ENCODE measurements at places on chromosomes 7 and 10. TPM values are rescaled to one million over a fixed set of nuclear protein-coding genes. Genes with fewer than 3 reads are reported as not detected.

The GIMAP6 gene
- 38.7 TPM for total RNA-seq

The DPP6 gene
- total RNA-seq, result not detected

The SPAG6 gene
- 0.18 TPM for total RNA-seq

DNA sequence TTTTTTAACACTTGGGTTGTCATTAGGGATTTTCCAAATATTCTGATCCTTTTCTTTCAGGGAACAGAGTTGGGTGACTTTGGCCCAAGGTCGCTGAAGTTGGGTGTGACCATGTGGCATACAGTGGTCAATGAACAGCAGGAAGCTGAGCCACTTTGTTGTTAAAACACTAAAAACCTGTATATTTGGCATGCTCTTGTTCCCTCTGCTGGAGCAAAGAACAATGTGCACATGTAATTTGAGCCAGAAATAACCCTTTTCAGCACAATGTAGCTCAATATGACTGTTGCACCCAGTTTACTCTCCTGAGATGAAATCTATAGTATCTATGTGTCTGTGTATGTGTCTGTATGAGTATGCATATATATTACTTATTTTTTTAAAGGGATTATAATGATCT lies 74.9 kb downstream of the ADCYAP1R1 start:
- no peak overlapping the region for H3K4me3 ChIP-seq
- H3K4me1 ChIP-seq, result no peaks in the 10 kb centered on the region
- H3K27ac ChIP-seq, result no peak overlapping the region
- DNase-seq, result no peak
- H3K36me3 ChIP-seq, result no peaks in the 10 kb centered on the region

The ARF5 gene
- total RNA-seq, result 122 TPM

DNA sequence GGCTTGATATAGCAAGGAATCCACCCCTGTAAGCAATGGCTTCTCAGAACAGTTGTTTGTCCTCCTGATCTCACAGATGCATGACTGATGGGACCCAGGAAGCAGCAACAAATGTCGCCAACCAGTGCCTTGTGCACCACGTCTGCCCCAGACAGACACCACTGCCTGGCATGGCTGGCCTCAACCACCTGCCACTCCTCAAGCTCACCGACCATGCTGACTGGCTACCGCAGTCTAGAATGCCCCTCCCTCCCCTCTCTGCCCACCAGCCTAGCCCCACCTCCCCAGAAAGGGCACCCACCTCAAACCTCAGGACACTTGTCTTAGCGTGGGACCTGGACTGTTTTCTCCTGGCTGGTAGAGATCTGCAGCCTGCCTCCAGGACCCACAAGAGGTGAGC lies 24.0 kb downstream of the LRRC20 start:
- no peak for DNase-seq
- no peaks in the 10 kb centered on the region for H3K27me3 ChIP-seq
- peaks cover 2% of the 10 kb centered on the region for H3K36me3 ChIP-seq
- no peak overlapping the region for H3K27ac ChIP-seq

The VPS37D gene
- total RNA-seq, result 0.18 TPM

The PNLIPRP1 gene
- total RNA-seq, result not detected

The SEMA3D gene
- total RNA-seq, result 0.60 TPM

DNA sequence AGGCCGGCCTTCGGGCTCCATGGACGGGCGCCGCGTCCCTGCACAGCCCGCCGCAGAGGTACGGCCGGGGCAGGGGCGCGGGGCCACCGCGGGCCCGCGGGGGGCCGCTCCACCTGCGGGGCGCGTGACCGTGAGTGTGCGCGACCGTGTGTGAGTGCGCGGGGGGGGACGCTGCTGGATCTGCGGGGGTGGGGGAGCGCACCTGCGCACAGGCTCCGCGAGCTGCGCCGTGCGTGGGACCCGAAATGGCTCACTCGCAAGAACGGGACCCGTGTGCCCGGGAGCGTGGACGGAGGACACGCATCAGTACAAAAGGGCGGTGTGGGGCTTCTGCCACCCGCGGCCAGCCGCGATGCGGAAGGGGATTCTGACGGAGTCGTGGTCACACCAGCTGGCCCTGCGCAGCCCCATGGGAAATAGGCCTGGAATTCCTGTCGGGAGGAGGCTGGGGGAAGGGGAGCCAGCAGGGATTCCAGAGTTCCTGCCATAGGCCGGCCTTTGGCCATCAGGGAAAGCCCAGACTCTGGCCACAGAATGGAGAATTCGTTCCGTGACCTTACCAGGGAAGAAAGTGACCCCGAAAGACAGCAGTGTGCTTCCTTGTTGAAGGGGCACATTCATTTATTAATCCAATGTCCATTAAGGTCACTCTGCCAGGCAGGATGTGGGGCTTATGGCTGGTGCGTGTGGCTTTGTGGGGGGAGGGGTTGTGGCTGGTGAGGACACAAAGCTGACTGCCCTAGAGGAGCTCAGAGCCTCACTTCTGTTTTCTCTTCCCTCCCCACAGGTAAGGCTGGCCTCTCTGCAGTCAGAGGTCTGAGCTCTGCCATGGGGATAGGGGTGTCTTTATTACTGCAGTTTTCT lies 494 bp downstream of the REPIN1 start:
- peaks cover 23% of the 10 kb centered on the region for H3K36me3 ChIP-seq
- no peak for DNase-seq
- H3K27me3 ChIP-seq, result peaks cover 1% of the 10 kb centered on the region
- H3K4me3 ChIP-seq, result peak overlapping the region; percentile 94

GRCh38 chr7:31096198-31096876 lies 44.2 kb downstream of the ADCYAP1R1 start:
- H3K27ac ChIP-seq, result no peak overlapping the region
- H3K4me1 ChIP-seq, result no peaks in the 10 kb centered on the region
- no peaks in the 10 kb centered on the region for H3K27me3 ChIP-seq
- H3K36me3 ChIP-seq, result no peaks in the 10 kb centered on the region
- H3K4me3 ChIP-seq, result no peak overlapping the region
- no peak for DNase-seq

DNA sequence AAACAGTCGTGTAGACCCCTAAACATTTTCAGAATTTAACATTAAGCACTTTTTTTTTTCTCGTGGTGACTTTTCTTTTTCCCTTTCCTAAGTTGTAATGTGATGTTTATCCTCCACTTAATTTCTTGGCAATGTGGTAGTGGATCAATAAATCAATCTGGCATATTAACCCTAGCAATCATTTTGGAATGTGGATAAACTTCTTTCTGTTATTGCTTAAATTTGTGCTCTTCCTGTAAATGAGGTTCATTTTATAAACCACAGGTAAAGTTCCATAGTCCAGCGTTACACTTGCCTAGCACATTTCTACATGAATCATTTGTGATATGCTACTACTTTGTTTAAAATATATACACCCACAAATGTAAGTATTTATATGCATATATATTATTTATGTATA lies 247.4 kb upstream of the ETV1 start:
- no peak overlapping the region for H3K27ac ChIP-seq
- H3K36me3 ChIP-seq, result no peaks in the 10 kb centered on the region
- no peak overlapping the region for H3K4me3 ChIP-seq
- no peaks in the 10 kb centered on the region for H3K27me3 ChIP-seq
- H3K4me1 ChIP-seq, result no peaks in the 10 kb centered on the region

GRCh38 chr10:20888620-20889330 lies 8.3 kb downstream of the NEBL start:
- H3K4me1 ChIP-seq, result no peaks in the 10 kb centered on the region
- no peak overlapping the region for H3K4me3 ChIP-seq
- no peak for DNase-seq
